ENCODE measurements at places on chromosomes 12 and 14.

DNA sequence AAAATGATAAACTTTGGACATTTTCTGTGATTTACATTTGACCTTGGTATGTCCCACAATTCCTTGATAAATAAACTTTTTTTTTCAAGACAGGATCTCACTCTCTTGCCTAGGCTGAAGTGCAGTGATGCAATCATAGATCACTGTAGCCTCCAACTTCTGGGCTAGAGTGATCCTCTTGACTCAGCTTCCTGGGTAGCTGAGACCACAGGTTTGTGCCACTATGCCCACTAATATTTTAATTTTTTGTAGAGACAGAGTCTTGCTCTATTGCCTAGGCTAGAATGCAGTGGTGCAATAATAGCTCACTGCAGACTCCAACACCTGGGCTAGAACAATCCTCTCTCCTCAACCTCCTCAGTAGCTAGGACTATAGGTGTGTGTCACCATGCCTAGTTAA, 79.1 kb upstream of the PTGDR start:
- no peak for DNase-seq

DNA sequence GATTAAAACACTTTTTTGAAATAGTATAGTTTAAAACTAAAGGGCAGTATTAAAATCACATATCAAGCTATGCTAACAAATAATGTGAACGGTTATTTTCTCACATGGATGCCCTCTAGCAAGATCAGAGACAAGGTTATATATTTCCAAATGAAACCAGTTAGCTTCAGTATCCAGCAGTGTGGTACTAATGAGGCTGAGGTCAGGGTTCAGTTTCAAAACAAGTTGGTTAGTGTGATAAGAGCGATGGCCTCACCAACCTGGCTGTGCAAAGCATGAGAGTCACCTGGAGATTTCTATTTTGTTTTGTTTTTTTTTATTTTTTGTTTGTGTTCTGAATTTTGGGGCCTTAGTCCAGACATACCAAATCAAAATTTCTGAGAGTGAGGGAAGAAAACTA, 352.2 kb upstream of the KITLG start:
- DNase-seq: no peak

- DNase-seq: no peak
Observed at GRCh38 chr12:11580125-11580751, 69.2 kb upstream of the ETV6 start.

- no peak for DNase-seq
Observed at GRCh38 chr12:103397536-103397935, 98.2 kb downstream of the C12orf42 start.

DNA sequence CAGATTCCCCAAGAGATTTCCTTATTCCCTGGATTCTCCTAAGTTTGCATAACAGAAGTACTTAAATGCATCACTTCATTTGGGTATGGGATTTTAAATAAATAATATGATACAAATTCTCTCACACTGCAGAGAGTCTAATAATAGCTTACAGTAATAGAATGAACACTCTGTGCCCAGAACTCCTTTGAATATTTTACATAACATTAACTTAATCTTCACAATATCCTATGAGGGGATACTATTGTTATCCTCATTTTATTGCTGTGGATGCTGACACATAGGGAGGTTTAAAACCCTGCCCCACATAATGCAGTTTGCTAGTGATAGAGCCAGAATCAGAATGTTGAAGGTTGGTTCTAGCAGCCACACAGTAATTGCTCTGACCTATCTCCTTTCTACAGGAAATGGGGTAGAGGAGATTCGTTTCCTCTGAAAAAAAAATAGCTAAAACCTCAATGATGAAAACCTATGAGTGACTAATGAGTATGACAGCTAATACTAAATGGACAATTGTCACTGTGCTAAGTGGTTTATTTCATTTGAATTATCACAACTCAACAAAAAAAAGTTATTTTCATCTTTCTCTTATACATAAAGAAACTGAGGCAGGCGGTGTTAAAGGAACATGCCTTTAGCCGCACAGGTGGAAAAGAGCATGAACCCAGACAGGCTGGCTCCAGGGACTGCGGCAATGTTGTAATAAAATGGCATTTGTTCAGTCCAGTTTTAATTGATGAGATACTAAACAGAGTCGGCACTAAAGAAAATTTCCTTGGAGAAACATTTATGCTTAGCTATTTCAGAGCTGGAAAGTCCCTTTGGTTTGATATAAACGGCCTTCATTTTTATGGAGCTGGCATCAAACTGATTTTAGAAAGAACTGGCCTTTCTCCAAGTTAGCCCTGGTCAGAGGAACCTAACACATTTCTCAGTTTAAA, 880.9 kb downstream of the NRXN3 start:
- no peak for DNase-seq

DNA sequence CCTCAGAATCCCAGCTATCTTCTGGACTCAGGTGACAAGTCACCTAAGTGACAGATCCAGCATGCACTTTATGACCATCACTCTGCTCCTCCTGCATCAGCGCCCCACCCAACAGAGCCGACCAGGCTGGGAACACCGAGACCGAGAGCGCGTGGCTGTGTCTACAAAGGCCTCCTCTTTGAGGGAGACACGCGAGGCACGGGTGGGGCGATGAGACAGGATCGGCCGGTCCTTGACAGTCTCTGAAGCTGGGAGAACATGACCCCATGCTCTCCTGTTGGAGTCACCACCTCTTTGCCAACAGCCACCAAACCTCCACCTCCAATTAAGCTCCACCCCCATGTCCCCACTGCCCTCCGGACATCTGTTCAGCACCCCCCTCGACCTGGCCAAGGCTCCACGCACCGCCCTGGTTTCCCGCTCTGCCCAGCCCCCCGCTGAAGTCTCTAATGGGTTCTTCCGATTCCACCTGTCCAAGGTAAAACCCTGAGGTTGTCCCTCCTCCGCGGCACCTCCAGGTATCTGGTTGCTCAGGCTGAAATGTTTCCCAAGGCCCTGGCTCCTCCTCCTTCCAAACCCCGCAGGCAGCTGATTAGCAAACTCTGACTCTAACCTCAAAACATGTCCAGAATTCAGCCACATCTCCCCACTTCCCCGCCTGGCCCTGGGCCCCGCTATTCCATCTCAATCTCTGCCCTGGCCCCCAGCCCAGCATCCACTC, 31.5 kb downstream of the HSP90AA1 start:
- no peak for DNase-seq

- no peak for DNase-seq
Observed at GRCh38 chr14:104799244-104800014, 1.5 kb upstream of the ZBTB42 start.

- DNase-seq: no peak
Observed at GRCh38 chr12:14993537-14994266, 20.9 kb downstream of the PDE6H start.

DNA sequence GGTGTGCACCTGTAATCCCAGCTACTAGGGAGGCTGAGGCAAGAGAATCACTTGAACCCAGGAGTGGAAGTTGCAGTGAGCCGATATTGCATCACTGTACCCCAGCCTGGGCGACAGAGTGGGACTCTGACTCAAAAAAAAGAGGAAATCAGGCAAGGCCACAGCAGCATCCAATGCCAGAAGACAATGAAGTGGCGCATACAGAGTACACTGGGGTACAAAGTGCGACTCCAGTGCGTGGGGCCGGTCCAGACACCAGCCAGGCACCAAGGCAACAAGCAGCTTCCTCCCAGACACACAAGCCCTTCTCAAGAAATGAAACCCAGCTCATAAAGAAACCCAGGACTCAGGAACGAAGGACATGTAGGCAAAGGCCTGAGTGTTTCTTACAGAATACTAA, 28.2 kb downstream of the TTC7B start:
- no peak for DNase-seq

- DNase-seq: peak; percentile 18
Observed at GRCh38 chr14:68408680-68409079, 384.2 kb downstream of the ZFP36L1 start.

DNA sequence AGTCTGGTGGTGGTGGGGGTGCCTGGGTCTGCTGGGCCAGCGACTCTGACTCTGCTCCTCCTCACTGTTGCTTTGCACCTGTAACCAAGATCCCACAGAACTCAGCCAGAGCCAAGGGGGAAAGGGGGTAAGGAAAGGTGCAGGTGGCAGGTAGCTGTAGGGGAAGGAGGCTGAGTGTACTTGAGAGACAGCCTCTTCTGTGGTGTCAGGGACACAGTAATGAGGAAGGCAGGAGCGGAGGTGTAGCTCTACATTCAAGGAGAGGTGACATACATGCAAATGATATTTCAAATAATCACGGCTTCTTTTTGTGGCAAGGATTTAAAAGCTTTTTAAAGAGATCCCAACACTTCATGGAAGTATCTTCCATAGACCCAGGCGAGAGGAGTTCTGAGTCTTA, 23.4 kb downstream of the TESPA1 start:
- DNase-seq: no peak

DNA sequence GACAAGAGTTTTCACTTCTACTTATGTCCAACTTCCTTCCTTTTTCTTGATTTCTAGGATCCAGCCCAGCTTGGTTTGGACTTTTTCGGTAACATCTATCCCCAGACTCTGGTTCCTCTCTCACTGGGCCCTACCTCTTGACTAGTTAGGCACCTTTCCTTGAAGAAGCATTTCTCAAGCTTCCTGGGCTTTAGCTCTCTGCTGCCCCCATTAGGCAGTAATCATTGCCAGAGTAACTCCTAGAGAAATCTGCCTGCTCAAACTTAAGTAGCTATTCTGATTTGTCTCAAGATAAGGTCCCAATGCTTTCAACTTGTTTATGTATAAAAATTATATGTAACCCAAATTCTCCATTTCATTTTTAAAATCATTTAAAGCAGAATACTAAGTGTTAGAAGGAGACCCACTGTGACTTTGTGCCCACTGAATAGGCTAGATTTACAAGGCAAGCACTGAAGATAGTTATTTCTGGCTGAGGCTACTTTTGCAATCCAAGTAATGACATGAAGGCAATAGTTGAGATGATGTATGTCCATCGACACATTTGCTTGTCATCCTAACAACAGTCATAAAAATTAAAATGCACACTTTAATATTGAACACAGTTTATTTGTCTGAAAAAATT, 275.0 kb upstream of the G2E3 start:
- no peak for DNase-seq

DNA sequence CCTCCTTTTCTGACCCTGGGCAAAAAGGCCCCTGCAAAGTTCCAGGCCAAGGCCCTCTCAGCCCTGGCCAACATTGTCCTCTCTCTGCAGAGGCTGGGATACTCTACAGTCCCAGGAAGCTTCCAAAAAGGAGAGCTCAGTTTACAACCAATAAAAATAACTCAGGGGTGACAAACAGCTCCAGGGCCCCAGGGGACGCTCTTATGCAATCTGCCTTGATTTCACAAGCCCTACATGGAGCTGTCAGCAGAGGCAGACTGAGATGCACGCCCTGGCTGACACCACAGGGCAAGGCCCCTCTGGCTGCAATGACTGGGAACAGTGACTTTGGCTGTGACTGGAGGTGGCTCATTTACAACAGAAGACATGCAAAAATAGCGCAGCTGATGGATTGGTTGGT, 129.0 kb upstream of the MED13L start:
- no peak for DNase-seq

DNA sequence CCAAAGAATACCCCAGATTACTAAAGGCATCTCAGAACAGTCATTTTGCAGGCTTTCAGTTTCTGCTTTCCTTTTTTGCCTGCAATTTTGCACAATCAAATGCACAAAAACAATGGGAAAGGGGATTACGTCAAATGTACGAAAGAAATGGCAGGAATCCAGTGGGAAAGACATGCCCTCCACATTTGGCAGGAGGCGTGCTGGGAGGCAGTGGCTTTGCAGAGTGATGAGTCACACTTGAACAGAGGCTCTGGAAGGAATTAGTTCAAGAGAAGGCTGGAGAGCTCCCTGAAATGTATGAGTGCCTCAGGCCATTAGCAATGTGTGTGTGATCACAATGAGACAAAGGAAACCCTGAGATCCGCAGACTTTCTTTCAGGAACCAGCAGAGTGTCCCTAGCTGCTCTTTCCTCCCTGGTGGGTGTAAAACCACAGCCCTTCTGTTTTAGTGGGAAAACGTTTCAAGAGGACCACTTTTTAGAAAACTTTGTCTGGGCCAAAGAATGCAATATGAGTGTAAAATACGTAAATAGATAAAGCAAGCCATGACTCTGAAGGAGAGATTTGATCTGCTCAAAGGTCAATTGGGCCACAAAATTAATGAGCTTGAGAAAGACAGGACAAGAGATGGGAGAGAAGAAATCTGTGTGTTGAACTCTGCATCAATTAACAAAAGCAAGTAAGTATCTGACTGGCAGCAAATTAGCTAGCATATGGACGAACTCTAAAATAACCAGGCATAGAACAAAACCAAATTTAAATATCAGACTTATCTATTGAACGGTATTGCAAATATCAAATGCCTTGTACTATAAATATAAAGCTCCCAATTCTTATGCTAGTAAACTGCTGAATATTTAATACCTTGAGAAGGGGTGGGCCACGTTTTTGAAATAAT, 155.4 kb upstream of the PDE3A start:
- DNase-seq: no peak

GRCh38 chr14:79704041-79704807, 507.1 kb downstream of the DIO2 start:
- DNase-seq: no peak

GRCh38 chr12:83864054-83864453, 1048.5 kb downstream of the SLC6A15 start:
- no peak for DNase-seq

DNA sequence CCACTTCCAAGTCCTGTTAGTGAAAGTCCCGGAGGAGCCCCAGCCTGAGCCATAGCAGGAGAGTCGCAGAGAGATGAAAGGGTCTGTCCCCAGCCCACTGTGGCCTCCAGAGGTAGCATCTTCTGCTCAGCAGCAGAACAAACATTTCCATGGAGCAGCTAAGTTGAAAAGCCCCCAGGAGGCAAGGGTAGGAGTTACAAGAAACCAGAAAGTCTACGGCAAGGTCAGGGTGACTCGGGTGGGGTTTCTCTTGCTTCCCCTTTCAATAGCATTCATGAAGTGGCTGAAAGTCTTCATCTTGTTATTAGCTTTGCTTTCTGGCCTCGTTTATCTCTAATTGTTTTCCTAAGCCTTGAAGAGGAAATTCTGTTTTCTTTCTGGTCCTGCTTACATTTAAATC, 151.2 kb upstream of the DIO3 start:
- DNase-seq: no peak

DNA sequence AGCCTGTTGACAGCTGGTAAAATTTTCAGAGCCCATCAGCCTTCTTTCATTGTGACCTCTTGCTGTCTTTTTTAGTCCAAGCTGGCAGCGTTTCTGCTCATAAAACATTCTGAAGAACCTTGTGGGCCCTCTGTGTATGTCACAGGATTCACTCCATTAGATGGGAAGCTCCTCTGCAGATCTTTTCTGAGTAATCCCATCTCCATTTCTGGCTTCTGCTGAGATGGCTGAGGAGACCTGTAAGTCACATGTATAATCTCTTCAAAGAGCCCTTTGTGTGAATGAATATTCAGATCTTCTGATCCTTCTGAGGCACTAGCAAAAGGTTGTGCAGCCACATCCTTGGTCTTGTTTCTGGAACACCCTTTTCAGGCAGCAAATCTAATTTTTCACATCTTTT, 2.8 kb downstream of the RXYLT1 start:
- no peak for DNase-seq

Measured in central memory CD4-positive, alpha-beta T cell (primary cell).